Pulmonary artery endothelial cell (primary cell): ENCODE measurements at places on chromosomes 3 and 15. TPM values are rescaled to one million over a fixed set of nuclear protein-coding genes. Genes with fewer than 3 reads are reported as not detected.

The UCN2 gene
- 0.07 TPM in 1 of 2 replicates, not detected in the other for total RNA-seq

The DUOXA2 gene
- total RNA-seq, result not detected in 2 replicates

The KBTBD13 gene
- total RNA-seq, result not detected in 2 replicates

The LMOD3 gene
- not detected in 2 replicates for total RNA-seq

The TIGIT gene
- not detected in 2 replicates for total RNA-seq

The CPLX3 gene
- not detected in 2 replicates for total RNA-seq

The CCR2 gene
- total RNA-seq, result not detected in 2 replicates

The ERICH6 gene
- not detected in 2 replicates for total RNA-seq

The KY gene
- not detected in 2 replicates for total RNA-seq

The LYZL4 gene
- not detected in 2 replicates for total RNA-seq

The MUC4 gene
- total RNA-seq, result not detected in 2 replicates

The WNT5A gene
- total RNA-seq, result 0.04 and 0.07 TPM in 2 replicates

The THSD4 gene
- total RNA-seq, result 19.0 and 35.2 TPM in 2 replicates

The PLAAT1 gene
- total RNA-seq, result 0.14 and 0.26 TPM in 2 replicates

The SPTSSB gene
- total RNA-seq, result not detected in 2 replicates

The SACM1L gene
- 27.8 and 38.4 TPM in 2 replicates for total RNA-seq
